Right ventricle myocardium inferior (tissue), 1 donor: ENCODE measurements at places on chromosomes 2 and 18.

- DNase-seq, result no peak
Observed at GRCh38 chr18:75782204-75782603, 354.7 kb upstream of the SMIM21 start.

DNA sequence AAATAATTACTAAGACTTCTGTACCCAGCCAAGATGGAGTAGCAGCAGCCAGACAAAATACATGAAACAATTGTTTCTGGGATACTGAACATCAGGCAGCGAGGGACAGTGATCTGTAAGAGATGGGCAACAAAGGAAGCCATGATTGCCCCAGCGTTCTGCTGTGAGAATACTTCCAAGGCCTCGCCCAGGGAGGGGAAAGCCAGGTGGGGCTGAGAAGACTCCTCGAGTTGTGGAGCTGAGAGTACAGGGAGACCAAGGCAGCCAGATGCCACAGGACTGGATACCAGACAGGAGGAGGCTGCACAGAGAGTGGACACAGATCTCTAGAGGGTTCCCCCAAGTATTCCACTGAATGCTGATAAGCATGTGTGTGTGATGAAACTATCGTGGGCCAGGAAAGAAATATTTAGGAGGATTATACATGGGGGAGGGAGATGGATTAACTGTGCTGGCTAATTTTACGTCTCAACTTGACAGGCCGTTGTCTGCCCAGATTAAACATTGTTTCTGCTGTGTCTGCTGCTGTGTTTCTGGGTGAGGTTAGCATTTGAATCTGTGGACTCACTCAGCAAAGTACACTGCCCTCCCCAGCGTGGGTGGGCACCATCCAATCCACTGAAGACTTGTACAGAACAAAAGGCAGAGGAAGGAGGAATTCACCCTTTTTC, 10.2 kb upstream of the LIMS2 start:
- DNase-seq, result no peak

- DNase-seq, result peak; percentile 73
Observed at GRCh38 chr2:24721470-24721869, 71.7 kb downstream of the PTRHD1 start.

DNA sequence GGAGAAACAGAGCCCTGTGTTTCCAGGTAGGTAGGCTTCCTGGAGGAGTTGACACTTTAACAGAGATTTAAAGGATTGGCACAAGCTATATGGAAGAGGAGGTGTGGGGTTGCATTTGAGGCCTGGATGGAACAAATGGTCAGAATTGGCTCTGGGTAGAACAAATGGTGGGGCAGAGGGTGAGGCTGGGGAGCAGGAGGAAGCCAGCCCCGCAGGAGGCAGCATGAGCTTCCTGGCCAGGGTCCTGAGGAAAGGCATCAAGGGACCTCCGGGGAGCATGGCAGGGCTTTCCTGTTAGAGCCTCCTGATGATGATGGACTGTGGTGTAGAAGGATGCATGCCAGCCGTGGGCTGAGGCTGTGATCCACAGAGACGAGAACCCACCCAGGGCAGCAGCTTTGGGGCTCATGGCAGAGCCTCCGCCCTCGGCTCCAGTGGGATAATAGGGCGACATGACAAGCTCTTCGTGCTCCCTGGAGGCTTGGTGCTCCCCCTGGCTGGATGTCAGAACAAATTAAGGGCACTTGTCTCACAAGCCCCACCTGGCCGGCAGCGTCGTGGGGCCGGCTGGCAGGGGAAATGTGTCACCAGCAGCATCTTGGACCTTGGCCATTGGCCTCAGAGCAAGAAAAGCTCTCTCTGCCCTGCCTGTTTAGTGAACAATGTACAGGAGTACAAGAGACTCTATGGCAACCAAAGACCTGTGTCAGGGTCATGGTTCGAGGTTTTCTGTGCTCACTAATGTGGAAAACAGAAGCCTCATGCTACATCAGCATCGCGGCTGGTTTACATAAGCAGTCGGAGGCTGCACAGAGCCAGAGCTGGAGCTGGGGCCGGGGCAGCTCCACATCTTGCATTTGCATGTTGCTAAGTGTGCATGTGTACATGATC, 153.5 kb downstream of the MYCN start:
- no peak for DNase-seq

GRCh38 chr2:171230176-171230575, 69.5 kb upstream of the TLK1 start:
- no peak for DNase-seq

DNA sequence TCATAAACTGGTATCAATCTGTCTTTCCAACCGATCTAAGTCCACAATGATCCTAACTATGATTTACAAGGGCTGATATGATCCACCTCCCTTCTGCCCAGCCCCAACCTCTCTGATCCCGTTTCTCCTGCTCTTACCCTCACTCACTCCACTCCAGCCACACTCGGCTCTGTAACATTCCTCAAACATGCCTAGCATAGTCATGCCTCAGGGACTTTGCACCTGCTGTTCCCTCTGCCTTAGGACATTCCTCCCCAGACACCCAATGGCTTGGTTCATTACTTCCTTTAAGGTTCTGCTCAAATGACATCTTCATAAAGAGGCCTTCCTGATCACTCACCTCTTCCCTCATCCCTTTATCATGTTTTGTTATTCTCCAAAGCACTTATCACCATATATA, 9.2 kb downstream of the DUSP11 start:
- DNase-seq, result no peak

GRCh38 chr2:219087361-219087760, 26.6 kb upstream of the IHH start:
- DNase-seq, result no peak

GRCh38 chr18:61413396-61413795, 80.2 kb downstream of the CDH20 start:
- DNase-seq, result no peak

DNA sequence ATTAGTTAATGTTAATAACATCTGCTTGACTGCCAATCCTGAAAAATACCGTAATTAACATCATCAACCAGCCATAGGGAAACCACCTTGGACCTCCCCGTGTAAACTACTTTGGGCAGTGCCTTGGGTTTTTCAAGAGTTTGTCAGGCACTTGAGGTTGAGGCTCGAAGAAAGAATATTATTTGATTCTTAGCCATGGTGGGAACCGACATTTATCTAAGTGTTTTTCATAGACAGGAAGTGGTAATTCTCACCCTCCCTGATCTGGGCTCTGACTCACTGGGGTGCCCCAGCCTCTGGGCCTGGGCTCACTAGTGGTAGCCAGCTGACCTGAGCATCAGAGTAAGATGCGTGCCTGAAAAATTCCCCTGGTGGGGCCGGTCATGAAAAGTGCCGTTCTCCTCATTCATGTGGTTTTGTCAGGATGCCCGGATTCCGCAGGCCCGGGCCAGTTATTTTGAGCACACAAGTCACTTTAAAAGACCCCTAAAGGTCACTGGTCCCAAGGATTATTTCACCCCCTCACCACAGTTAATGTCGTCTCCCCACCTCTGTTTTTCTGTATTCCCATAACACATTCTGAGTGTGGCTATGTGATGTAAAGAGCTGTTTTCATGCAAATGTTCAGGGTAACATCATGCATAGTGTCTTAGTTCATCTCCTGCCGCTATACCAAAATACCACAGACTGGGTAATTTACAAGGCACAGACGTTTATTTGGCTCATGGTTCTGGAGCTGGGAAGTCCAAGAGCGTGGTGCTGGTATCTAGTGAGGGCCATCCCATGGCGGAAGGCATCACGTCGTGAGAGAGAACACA, 21.6 kb upstream of the SPATA3 start:
- DNase-seq, result no peak

GRCh38 chr18:10378688-10379420, 75.6 kb upstream of the APCDD1 start:
- no peak for DNase-seq

DNA sequence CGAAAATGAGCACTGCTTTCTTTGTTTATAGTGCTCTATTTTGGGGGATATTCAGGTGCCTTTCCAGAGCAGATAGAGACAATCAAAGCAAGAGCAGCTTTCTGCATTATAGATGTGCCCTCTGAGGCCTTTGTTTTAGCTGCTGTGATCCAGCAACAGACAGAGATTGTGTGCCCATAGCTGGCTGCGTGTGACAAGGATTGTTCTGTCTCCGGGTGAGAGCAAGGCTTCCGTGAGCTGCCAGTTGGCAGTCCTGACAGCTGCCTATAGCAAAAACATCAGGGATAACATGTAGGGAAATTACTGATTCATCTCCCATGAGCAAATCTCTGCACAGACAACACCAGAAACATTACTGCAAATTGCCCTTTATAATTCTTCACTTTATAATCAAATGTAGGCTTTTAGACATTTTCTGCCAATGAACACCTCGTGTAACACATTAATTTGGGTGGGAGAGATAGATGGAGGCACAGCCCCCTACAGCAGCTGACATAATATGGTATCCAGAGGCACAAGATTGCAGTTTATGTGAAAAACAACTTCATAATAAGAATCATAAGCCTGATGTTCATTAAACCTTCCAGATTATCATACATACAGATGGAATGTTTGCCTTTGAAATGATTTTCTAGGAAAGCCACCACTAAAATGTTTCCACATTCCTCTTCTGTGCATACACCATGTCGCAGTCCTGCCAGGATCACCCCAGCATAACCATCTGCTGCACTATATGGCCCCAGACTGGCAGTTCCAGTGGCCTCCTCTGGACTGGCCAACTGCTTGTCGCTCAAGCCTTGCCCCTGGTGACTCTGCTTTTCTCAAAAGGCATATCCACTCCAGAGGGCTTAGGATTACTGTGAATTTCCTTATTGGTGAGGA, 131.2 kb downstream of the TRIB2 start:
- DNase-seq, result no peak

- no peak for DNase-seq
Observed at GRCh38 chr18:44677933-44678332, 2.8 kb upstream of the SETBP1 start.

DNA sequence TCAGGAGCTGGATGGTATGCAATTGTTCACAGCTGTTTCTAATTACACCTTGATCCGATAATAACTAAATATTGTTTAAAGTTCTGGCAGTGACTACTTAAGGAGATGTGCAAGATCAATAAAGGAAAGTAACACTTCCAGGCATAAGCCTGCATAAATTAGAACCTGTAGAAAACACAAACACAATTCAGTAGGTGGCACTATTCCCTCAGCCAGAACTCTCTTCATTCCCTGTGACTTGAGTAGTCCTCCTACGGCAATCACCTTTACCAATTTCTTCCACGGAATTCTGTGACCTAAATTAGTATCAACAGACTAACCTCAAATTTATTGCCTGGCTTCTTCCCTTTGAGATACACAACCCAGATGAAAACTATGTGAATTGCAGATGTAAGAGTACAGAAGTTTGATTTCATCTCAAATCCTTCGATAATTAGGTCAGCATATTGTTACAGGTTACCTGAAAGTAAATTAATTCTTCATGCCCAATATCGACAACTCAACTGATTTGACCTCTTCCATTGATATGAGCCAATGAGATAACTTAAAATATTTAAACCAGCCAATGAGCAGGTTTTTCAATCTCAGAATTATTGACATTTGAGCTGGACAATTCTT, 137.8 kb downstream of the PID1 start:
- DNase-seq, result no peak

DNA sequence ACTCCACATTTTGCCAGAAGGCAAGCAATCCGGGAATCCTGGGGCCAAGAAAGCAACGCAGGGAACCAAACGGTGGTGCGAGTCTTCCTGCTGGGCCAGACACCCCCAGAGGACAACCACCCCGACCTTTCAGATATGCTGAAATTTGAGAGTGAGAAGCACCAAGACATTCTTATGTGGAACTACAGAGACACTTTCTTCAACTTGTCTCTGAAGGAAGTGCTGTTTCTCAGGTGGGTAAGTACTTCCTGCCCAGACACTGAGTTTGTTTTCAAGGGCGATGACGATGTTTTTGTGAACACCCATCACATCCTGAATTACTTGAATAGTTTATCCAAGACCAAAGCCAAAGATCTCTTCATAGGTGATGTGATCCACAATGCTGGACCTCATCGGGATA, 26.8 kb downstream of the B3GNT2 start:
- DNase-seq, result no peak

GRCh38 chr2:119350311-119350998, 16.2 kb downstream of the C2orf76 start:
- DNase-seq, result no peak

DNA sequence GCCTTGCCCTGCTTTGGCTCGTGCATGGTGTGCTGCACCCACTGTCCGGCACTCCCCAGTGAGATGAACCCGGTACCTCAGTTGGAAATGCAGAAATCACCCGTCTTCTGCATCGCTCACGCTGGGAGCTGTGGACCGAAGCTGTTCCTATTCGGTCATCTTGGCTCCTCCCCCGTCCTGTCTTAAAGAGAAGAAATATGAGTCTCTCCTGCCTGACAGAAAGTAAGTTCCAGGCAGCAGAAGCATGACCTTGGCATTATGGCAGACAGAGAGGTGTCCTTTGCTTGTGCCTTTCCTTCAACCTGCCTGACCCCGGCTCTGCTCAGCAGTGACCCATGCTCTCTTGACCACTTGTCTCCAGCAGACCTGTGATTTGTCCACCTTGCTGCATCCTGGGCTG, 62.5 kb upstream of the CYP1B1 start:
- no peak for DNase-seq

GRCh38 chr2:86221066-86221684, 21.9 kb downstream of the MRPL35 start:
- DNase-seq, result no peak

DNA sequence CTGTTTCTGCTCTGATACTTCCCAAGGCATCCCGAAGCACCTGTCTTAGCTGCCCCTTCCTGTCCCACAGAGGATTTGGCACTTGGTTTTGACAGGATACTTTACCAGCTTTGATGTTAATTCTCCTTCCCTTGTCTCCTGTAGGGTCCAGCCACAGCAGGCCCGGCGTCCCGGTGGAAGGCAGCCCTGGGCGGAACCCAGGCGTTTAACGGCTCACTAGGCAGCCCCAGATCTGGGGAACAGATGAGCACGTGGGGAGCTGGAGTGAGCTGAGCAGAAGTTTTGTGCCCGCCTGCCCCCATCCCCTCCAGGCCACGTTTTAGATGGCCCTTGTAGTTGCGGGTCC, 11.4 kb downstream of the ANKRD23 start:
- DNase-seq, result no peak

DNA sequence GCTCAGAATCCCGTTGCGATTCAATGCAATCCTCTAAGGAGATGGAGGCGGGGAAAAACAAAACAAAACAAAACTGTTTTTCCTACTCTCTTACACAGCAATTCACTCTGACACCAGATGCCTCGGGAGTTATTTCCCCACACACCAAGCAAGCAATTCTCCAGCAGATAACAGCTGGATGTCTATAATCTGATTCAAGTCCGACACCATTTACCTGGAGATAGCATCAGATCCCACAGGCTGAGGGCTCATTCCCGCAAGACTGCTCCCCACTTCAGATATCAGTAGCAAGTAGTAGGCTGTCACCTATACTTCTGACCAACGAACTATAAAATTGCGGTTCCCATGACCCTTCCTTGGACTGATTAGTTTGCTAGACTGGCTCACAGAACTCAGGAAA, 58.7 kb downstream of the DTNB start:
- DNase-seq, result no peak

- no peak for DNase-seq
Observed at GRCh38 chr2:123502931-123503330, 522.2 kb upstream of the CNTNAP5 start.

GRCh38 chr2:1863386-1863785, 119.1 kb upstream of the PXDN start:
- no peak for DNase-seq
